ENCODE measurements at places on chromosomes 7 and 10.
A peak's percentile ranks its signal among the peaks of the same experiment; 100 is the strongest.

- peak; percentile 76 for DNase-seq
Measured at GRCh38 chr10:101889256-101890210, 45.9 kb upstream of the KCNIP2 start.

- no peak for DNase-seq
Measured at GRCh38 chr7:125876431-125876830, 946.8 kb upstream of the POT1 start.

GRCh38 chr7:32222251-32222900, 152.2 kb upstream of the PDE1C start:
- no peak for DNase-seq

- DNase-seq = no peak
Measured at GRCh38 chr7:114787556-114787955, 134.3 kb upstream of the MDFIC start.

- no peak for DNase-seq
Measured at GRCh38 chr10:54133203-54133602, 667.8 kb downstream of the PCDH15 start.

GRCh38 chr7:73602721-73603651, 21.3 kb downstream of the MLXIPL start:
- peak; percentile 11 for DNase-seq
